ENCODE measurements at places on chromosomes 12 and 14.
A peak's percentile ranks its signal among the peaks of the same experiment; 100 is the strongest.

- no peak for DNase-seq
These were observed 28.6 kb downstream of the MAX start for GRCh38 chr14:65073605-65074201.

GRCh38 chr12:20183563-20183962 lies 184.8 kb upstream of the PDE3A start:
- DNase-seq: no peak

GRCh38 chr14:67998834-67999233 lies 179.3 kb downstream of the RAD51B start:
- DNase-seq: no peak

DNA sequence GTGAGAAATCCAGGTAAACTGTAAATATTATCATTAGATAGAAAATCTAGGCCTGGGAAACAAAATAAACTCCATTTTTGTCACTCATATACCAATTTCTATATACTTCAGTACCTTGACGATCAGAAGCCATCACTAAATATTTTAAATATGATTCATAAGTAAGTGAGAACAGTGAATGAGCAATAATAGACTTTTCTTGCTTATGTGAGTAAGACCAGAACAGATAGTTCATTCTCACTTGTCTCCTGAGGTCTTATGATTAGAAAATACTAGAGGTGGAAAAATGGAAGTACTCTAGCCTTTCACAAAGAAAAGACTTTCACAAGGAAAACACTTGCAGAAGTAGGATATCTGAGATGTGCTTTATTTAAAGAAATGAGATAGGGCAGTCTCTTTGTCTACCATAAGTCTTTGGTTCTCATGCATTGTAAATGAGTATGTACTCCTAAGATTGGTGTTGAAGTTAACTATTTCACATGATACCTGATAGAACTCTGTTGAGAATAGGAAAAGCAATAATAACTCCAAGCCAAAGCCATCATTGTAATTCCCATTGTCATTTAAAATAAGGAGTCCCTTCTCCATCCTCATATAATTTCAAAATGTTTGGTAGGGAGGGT lies 10.1 kb upstream of the SMCO3 start:
- DNase-seq: no peak

- no peak for DNase-seq
These were observed 1406.1 kb downstream of the LRFN5 start for GRCh38 chr14:43012817-43013216.

DNA sequence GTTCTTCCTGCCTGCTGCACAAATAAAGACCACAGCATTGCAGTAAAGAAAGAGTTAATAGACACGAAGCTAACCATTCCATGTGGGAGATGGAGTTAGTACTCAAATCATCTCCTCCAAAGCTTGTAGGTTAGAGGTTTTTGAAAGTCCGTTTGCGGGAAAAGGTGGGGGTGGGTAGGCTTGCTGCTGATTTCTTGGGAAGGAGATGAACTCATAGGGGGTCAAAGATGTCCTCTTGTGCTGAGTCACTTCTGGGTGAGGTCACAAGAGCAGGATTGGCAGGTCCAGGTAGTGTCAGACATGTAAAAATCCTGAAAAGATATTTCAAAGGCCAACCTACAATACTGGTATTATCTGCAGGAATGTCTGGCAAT lies 66.4 kb downstream of the PTHLH start:
- DNase-seq: no peak

DNA sequence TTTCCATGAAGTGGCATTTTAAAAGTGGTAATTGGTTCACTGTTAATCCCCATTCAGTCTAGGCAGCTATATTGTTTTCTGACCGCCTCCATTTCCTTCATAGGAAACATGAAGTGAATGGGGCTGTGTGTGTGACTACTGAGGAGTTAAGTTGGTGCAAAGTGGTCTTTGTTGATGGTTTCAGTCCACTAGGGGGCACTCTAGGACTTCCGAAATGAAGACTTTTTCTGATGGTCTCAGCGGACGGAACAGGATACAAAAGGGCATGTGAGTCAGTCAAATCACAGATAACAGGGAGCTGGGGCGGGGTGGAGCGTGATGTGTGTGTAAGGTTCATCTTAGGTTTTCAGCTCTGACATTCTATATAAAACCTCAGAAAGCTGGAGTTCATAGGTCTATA lies 240.1 kb upstream of the OR4E1 start:
- peak; percentile 64 for DNase-seq

DNA sequence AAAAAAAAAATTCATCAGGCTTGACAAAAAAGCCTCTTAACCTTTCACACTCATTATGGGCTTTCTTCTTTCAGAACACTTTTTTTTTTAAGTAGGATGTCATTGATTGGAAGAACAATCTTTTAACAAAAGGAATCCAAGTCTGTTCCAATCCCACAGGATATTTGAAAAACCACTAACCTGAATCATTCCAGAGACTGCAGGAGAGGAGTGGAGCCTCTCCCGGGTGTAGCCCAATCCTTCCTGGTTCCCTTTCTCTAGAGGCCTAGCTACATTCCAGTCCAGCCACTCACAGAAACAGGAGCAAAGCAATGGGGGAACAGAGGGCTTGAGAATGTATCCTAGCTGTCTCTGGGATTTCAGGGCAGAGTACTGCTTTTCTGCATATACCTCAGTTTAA lies 4.3 kb downstream of the MFAP5 start:
- no peak for DNase-seq

DNA sequence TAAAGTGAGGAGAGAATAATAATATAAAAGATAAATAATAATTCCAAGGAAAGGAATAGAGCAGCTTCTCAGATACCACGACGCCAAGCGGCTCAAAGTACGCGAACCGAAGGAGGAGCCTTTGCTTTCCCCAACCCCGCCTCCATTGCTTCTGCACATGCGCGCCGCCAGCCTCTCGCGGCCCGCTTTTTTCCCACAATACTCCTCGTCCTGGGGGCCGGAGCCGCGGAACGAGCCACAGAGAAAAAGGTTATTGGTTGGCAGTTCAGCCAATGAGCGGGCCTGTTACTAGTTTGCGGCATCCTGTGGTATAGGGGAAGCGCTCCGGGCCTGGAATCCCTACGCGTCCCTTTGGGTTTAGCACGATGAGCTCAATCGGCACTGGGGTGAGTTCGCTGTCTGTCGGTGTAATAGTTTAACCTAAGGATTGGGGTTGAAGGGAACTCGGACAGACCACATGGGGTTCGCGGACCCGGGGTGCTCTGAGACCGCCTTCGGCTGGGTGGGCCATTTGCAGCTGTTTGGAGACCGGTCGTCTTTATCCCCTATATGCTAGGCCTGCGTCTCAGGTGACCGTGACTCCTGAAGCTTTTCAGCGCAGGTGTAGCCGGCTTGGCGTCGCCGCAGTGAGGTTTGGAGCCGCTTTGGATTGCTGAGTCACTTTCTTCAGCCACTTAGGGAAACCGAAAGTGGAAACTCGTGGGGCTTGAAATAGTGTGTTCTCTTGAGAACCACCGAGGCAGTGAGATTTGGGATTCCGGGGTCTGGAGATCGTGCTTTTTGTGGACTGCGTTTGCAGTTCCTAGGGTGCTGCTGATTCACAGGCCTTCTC lies at the start of gene PSMA3:
PSMA3 (plus strand) TSS at position 288 of the 832 bp plus-strand sequence; CDS start at position 366, 78 bp downstream.
- peak; percentile 94 for DNase-seq

DNA sequence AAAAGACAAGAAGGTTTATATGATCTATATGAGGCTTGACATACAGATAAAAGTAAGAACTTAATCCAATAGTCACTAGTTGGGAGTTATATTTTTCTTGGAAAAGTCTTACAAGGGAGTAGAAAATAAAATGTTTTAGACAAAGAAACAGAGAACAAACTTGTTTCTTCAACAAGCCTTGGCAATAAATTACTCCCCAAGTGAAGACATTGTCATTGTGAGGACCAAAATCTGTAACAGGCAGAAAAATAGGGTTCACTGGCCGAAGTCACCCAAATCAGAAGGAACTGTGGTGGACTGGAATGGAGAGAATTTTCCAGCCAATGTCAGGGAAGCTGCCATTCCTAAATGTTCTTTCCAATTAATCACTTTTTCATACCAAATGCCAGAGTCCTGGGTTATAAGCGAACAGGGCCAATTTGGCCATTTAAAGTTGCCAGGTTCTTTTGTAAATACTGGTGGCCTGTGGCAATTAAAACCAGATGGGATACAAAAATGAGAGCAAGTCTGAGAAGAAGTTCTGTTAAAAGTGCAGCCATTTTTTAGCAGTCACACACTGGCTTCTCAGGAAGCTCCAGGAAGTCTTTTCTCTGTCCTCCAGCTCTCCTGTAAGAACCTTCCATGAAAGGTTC lies 117.3 kb upstream of the OVCH1 start:
- no peak for DNase-seq

DNA sequence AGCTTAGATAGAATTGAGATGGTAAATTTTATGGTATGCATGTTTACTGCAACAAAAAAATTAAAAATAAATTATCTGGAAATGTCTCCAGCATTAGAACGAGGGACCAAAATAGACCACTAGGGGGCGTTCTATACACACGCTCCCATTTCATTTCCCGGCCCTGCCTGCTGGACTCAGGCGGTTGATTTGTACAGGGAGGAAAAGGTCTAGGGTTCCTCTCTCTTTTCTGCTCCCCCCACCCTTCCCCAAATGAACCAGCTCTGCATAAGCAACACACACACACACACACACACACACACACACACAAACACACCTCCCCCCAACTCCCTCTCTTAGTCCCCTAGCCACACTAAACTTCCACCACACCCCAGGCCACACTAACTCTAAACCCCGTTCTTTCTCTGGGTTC lies 7.8 kb upstream of the DTX1 start:
- peak; percentile 33 for DNase-seq

DNA sequence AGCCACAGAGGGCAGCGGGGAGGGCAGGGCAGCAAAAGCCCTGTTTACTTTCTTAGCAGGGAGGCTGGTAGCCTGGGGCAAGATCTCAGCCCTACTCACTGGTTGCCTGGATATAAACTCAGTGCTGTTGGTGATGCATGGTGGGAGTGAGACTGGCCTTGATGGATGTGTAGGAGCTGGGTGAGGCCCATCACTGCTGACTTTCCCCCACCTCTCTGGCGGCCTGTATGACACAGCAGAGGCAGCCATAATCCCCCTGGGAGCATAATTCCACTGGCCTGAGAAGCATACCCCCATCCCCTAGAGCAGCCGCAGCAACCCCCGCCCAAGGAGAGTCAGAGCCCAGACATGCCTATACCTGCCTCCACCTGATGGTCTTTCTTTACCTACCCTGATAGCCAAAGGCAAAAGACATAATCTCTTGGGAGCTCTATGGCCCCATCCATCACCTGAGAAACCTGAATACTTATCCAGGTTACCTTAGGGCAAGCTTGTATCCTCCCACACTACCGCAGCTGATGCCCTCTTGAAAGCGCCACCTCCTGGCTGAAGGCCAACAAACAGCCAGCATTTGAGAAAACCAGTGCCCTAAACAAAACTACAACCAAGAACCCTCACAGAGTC lies 59.3 kb downstream of the DNAI7 start:
- no peak for DNase-seq

DNA sequence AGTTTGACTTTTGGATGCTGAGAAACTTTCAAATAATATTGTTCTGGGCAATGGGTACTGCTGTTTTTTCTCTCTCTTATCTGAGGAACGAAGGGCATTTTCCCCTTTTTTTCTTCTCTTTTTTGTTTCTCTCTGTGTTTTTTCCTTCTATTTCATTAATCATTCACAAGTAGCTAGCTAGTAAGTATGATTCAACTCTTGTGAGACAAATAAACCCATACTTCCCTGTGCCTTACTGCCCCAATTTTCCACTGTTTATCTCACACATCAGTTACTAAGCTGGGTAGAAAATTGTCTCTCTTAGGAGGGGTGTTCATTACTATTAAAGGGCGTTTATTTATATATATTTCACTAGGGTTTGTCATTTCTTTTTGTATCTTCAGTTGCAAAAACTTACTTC lies 437.6 kb downstream of the RERGL start:
- DNase-seq: no peak

DNA sequence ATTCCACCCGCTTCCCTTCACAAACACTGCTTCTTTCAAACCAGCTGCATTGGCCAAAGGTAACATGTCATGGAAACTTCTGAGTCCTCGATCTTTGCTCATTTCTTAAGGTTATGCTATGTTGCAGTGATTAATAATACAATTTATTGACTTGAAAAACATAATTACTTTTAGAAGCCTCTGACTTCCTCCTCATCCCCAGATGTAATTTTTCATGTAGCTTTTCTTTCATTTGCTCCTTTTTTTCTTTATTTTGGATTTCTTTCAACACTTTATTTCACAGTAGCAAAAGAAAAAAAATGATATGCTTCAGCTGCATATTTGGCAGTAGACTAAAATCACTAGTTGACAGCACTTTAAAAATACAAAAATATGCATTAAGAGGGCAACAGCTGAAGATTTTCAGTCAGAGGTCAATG lies 116.2 kb downstream of the LRRIQ1 start:
- DNase-seq: no peak

- DNase-seq: no peak
These were observed 344.1 kb upstream of the PDE3A start for GRCh38 chr12:20024194-20024593.

DNA sequence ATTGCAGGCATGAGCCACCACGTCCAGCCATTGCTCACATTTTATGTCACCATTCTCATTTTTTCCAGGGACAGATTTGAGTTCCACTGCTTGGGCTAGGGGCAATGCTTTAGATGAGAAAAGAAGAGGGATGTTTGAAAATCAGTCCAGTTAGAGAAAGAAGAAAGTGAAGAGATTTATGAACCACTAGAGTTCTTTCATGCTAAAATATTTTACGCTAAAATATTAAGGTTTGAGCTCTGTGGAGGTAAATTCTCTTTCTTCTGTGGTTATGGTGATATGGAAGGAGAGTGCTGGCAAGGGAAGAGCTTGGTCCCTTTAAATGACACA lies 21.5 kb downstream of the CFL2 start:
- no peak for DNase-seq

DNA sequence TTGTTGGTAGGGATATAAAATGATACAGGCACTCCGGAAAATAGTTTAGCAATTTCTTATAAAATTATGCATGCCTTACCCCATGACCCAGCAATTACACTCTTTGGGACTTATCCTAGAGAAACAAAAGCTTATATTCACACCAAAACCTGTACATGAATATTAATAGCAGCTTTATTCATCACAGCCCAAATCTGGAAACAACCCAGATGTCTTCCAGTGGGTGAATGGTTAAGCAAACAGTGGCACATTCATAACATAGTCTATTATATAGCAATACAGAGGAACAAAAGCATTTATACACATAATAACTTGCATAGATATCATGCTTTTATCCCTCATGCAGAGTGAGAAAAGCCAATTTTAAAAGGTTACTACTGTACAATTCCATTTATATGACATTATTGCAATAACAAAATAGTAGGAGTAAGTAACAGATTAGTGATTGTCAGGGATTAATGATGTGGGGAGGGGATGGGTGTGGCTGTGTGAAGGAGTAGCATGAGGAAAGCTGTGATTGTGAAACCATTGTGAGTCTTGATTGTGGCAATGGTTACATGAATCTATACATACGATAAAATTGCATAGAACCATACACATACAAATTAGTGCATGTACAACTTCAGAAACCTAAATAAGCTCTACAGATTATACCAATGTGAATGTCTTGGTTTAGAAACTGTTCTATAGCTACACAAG lies 363.1 kb upstream of the OR4E1 start:
- DNase-seq: no peak

GRCh38 chr14:68707482-68707881 lies 85.4 kb downstream of the ZFP36L1 start:
- no peak for DNase-seq
